ENCODE measurements at places on chromosomes 12 and 14. TPM values are rescaled to one million over a fixed set of nuclear protein-coding genes. Genes with fewer than 3 reads are reported as not detected.

ARHGAP9 gene
- total RNA-seq: not detected

C12orf43 gene
- total RNA-seq: 8.5 TPM

MDP1 gene
- total RNA-seq: 16.2 TPM

PRB2 gene
- not detected for total RNA-seq
